ENCODE measurements at places on chromosomes 2 and 18.

DNA sequence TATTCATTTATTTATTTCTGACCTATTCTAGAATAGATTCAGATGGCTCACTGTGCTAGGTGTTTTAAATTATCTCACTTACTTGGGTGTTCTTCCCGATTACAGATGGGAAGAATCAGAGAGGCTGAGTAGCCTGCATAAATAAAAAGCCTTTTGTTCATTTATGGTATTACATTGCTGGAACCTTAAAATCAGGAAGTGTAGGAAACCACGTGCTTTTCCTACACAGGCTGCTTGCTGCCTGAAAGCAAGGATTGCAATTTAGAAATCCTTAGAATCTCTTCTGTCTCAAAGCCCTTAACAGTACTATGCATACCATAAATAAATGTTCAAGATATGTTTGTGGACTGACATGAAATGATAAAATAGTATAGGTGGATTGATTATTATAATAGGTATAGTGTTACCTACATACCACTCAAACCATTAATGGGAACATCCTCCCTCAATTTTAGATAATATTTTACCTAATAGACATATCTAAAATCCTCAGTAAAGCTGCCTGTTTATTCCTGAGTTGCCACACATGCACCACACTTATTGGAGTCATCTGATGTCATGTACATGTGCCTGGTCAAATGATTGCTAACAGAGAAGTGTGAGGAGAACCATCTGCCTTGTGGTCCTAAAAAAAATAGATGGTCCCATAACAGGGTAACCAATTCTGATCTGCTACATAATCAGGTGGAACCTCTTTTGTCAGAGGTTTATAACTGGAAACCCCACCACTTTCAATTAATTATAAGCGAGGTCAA is 73.5 kb upstream of the C2orf15 start:
- no peak for DNase-seq

GRCh38 chr2:3340144-3340543 is 37.5 kb downstream of the EIPR1 start:
- DNase-seq, result no peak

GRCh38 chr18:7084080-7085065 is 33.2 kb downstream of the LAMA1 start:
- DNase-seq, result no peak

GRCh38 chr2:232273903-232274643 is 104.5 kb upstream of the ALPP start:
- DNase-seq, result no peak

GRCh38 chr2:98886066-98886554 is 49.9 kb downstream of the CRACDL start:
- no peak for DNase-seq

DNA sequence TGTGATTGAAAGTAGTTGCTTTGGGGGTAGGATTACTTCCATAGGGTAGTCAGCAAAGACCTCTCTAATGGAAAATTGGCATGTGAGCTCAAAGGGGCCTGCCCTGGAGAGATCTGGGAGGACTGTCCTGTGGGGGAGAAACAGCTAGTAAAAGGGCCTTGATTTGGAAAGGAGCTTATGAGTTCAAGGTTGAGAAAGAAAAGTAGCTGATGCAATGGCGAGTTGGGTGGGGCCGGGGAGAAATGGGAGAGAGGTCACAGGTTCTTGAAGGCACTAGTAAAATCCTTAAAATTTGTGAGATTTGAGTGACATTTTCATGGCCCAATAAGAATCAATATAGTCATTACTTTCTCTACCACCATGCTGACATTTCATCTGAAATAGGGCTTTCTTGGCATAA is 82.0 kb upstream of the CCDC195 start:
- no peak for DNase-seq

DNA sequence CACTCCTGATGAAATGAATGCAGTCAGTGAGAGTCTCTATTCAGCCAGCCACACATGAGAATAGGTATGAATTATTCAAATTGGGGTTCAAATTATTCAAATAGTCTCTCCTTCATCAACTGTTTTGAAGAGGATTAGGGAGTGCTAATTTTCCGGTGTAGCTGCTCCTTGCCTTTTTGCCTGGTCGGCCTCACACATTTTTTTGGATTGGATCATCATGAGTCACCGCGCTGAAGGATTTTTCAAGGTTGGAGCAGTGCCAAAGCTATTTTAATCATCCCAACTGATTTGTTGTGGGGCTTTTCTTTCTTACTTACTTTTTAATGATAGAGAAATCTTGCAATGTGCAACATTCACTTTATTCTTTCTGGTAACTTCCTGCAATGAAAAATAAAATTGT is 2.4 kb upstream of the DTNA start:
- DNase-seq, result no peak

Measured in CD4-positive, alpha-beta T cell treated with Interleukin-17A for 4 hours (primary cell).